IPS DF 6.9 (cell line): ENCODE measurements at places on chromosomes 2 and 18.

GRCh38 chr18:40531051-40531450, 1424.0 kb upstream of the PIK3C3 start:
- no peak for DNase-seq

DNA sequence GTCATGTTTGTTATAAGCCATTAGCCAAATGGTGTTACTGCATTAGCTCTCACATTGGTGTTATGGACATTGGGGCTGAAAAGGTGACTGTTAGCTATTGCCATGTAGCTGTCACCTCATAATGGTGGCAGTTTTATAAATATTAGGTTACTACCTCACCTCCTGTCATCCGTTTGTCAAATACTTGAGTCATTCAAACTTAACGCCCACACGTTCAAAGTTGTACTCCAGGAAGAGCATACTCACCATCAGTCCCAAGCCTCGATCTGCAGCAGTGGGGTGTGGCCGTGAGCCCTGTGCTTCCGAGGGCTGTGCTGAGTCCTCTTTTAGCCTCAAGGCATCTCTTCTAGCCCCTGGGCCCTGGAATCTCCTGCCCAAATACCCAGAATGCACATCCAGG, 87.3 kb downstream of the PDK1 start:
- no peak for DNase-seq

- no peak for DNase-seq
Measured at GRCh38 chr2:98806236-98806697, 75.3 kb upstream of the MGAT4A start.

GRCh38 chr2:102484310-102485061, 11.5 kb downstream of the SLC9A4 start:
- DNase-seq, result no peak

GRCh38 chr2:179050755-179051154, 818 bp upstream of the CCDC141 start:
- no peak for DNase-seq
